ENCODE measurements at places on chromosomes 1 and 21.

DNA sequence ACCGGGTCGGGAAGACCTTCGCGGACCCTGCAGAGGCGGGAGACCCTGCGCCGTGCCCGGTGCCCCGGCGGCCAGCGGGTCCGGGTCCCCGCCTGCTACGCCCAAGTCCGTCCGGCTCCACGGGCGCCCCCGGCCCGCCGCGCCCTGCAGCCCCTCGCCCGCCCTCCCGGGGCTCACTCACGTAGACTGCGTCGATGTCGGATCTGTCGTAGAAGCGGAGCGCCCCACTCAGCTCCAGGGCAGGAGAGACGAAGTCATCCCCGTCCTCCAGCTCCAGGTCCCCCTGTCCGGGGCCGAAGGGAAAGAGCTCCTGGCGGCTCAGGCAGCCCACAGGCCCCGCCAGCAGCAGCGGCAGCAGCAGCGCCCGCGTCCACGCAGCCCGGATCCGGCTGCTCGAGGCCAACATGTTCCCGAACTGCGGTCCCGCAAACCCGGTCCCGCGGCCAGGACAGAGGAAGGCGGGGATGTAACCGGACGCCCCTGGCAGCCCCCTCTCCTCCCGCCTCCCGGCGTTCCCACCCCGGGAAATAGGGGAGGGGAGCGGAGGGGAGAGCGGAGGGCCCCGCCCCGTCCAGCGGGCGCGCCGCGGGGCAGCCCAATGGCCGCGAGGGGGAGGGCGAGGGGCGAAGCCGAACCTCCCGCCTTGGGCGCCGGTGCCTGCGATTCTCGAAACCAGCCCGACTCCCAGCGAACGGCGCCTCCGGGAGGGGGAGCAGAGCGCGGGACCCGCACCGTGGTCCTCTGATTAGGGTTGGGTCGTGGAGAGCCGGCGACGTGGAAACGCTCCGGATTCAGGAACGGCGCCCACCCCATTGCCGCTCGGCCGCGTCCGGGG, at the start of gene NID1:
Gene NID1 (minus strand): TSS at position 417 of the 835 bp plus-strand sequence. CDS start 11 bp downstream, at position 406.
- DNase-seq, result peak; percentile 10

GRCh38 chr1:17826165-17826488, 71.0 kb downstream of the ACTL8 start:
- DNase-seq, result no peak

DNA sequence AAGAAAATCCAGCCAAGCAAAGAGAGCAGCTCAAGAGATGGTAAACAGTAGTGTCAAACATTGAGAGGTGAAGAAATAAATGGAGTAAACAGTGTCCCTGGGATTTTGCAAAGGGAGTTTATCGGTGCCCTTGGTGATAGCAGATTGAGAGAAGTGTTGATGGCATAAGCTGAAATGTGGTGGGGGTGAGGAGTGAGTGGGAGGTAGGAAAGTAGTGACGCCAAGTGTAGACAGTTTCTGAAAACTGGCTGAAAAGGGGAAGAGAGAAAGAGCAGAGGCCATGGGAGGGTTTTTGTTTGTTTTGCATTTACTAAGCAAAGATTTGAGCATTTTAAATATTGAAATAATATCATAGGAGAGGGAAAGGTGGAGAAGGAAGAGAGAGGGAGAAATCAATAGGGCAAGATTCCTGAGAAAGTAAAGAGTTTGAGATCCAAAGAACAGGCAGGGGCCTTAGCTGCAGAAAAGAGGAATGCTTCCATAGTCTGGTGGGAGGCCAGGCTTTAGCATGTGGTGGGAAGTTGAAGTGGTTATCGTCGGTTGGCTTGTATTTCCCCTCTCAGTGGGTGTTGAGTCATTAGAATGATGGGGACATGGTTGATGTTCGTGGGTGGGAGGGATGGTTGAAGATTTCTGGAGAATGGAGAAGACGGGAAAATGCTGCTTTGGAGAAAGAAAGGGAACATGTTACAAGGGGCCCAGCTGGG, 26.8 kb upstream of the RASAL2 start:
- no peak for DNase-seq

GRCh38 chr1:20192364-20192763, 6.0 kb upstream of the PLA2G2C start:
- DNase-seq, result no peak

- no peak for DNase-seq
Measured at GRCh38 chr1:70072231-70072751, 133.1 kb downstream of the LRRC40 start.

- DNase-seq, result no peak
Measured at GRCh38 chr1:109625176-109625575, 5.5 kb downstream of the AMPD2 start.

- DNase-seq, result no peak
Measured at GRCh38 chr1:234718496-234719453, 108.8 kb upstream of the IRF2BP2 start.

GRCh38 chr1:72366466-72366865, 84.1 kb upstream of the NEGR1 start:
- DNase-seq, result no peak

DNA sequence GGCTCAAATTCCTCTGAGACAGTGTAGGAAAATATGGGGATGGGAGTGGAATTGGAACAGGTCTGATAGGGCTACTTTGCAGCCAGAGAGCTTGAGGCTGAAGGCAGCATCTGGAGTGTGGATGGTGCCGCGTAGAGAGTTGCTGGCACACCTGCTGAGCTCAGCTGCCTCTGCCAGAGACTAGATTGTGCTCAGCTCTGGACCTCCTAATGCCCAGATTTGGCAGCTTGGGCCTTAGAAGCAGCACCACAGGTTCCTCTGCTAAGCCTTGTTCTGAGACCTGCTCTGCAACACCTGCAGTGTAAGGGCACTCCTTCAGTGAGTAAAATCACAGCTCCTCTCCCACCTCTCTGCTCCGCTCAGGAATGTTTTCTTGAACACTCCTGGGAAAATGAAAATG, 23.3 kb downstream of the ACOT11 start:
- DNase-seq, result no peak

DNA sequence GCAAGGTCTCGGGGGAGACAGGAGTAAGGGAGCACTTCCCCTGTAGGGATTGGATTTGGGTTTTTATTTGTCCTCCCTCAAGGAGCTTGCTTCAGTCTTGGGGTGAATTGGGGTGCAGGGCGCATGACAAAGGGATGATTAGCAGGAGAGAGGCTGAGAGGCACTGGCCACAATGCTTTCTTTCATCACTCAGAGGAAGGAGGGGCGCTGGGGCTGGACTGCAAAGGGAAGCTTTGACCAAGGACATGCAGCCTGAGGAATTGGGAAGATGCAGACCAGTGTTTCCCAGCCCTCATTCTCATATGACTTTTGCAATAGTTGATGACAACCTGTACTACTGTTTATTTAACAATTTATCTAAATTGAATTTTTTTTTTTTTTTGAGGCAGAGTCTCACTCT, 34.1 kb upstream of the PDPN start:
- DNase-seq, result no peak

DNA sequence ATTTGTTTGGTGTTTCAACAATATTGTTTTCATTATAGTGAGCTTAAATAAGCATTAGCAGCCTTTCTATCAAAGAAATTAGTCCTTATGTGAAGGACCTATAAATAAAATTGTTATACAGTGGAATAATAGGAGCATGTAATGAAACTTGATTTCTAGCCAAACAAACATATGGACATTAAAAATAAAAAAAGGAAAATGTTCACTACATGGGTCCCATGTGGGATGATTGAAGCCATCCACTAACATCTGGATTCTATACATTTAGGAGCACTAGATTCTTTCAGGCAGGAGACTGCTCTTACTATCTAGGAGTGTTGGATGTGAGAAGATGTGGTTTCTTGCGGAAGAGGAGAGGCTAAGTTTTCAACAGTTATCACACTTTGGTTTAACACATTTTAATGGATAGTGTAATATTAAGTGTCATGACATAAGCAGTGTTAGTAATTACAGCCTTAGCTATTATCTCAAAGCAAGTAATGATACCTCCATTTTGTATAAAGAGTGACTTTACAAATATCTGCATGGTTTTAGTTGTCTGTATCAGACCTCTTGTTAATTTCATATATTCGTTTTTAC, 62.3 kb downstream of the LYPLAL1 start:
- DNase-seq, result no peak

DNA sequence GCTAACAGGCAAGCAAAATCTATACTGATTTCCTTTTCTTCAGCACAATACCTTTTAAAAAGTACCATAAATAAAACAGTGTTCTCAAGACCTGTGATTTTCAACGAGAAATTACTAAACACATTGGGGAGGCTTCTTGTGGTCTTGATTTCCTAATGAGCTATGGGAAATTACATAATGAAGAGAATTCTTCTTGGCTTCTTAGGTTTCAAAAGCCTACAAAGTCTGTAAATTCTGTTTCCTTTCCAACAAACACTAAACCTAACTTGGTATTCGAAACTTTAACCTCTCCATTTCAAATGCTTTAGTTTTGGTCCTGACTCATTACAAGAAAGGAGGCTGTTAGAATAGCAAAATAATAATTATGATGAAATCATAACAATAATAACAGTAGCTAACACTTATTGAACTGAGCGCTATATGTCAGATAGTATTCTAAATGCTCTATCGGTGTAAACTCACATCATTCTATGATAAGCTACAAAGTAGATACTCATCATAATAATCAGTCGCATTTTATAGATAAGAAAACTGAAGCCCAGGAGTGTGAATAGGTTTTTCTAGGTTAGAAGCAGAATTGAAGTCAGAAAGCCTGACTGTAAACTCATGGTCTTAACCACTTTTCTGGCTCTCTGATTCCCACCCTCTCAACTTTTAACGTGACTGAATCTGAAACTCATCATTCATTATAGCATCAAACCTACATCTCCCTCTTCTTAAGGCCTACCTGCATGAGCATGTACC, 486.7 kb downstream of the SMYD3 start:
- DNase-seq, result no peak

Measured in NCI-H748 treated with DMSO at 0.1 percent for 48 hours (cell line).